ENCODE measurements at places on chromosomes 4 and X. TPM values are rescaled to one million over a fixed set of nuclear protein-coding genes. Genes with fewer than 3 reads are reported as not detected.

The L1CAM gene
- total RNA-seq: 0.31 TPM

The SSX2 gene
- not detected for total RNA-seq

The PALLD gene
- total RNA-seq: 16.4 TPM

DNA sequence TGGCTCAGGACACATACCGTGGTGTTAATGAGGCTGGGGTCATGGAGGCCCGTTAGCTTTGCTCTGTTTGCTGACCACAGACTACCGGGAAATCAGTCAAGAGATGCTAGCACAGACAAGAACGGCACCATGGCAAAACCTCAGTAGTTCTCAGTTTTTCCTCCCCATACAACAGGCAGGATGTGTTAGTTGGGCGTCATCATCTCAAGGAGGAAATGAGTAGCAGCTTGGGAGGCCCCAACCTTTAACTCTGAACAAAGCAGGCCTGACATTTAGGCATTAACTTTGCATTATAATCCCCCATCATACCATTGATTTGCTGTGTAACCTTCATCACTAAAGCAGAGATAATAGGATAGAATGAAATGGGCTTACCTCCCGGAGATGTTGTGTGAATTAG is 714.2 kb downstream of the RPA4 start:
- H3K4me1 ChIP-seq: peaks cover 4% of the 10 kb centered on the region
- no peaks in the 10 kb centered on the region for H3K36me3 ChIP-seq
- peak overlapping the region; percentile 67 for H3K27ac ChIP-seq
- H3K27me3 ChIP-seq: no peaks in the 10 kb centered on the region
- H3K4me3 ChIP-seq: no peak overlapping the region
- no peak for DNase-seq

The CCDC120 gene
- 22.5 TPM for total RNA-seq
